ENCODE measurements at places on chromosomes 3 and 15. TPM values are rescaled to one million over a fixed set of nuclear protein-coding genes. Genes with fewer than 3 reads are reported as not detected.

DNA sequence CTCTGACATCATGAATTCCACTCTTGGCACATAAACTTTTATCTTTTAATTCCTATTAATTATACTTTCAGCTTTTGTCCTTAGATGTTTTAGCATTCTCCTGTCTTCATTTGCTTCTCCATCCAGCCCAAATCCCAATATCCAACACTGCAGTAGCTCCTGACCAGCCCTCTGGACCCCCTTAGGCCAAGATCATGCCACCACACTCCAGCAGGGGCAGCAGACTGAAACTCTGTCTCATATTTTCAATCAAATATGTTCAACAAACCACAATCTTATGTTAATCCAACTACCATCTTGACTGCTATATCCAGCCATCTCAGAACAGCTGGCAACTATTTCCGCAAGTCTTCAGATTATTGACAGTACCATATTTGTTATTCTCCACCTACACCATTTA is 315.8 kb upstream of the ROBO2 start:
- H3K27me3 ChIP-seq: no peaks in the 10 kb centered on the region
- no peak overlapping the region for H3K27ac ChIP-seq
- no peaks in the 10 kb centered on the region for H3K4me1 ChIP-seq
- no peaks in the 10 kb centered on the region for H3K36me3 ChIP-seq
- no peak for DNase-seq
- H3K4me3 ChIP-seq: no peak overlapping the region

The FSIP1 gene
- total RNA-seq: 0.37 TPM

The AGTR1 gene
- not detected for total RNA-seq

The FEZF2 gene
- total RNA-seq: not detected

GRCh38 chr15:70257573-70258248 is 160.0 kb upstream of the TLE3 start:
- no peaks in the 10 kb centered on the region for H3K36me3 ChIP-seq
- H3K27me3 ChIP-seq: peaks cover 37% of the 10 kb centered on the region
- H3K4me1 ChIP-seq: peaks cover 48% of the 10 kb centered on the region
- DNase-seq: no peak
- no peak overlapping the region for H3K4me3 ChIP-seq
- H3K27ac ChIP-seq: no peak overlapping the region

- H3K27ac ChIP-seq: no peak overlapping the region
- no peaks in the 10 kb centered on the region for H3K36me3 ChIP-seq
- H3K27me3 ChIP-seq: no peaks in the 10 kb centered on the region
- no peak for DNase-seq
These were observed 624.6 kb downstream of the ZPLD1 start for GRCh38 chr3:103059432-103059831.

- H3K4me3 ChIP-seq: no peak overlapping the region
- peaks cover 43% of the 10 kb centered on the region for H3K36me3 ChIP-seq
- no peak for DNase-seq
These were observed 16.7 kb downstream of the WDR48 start for GRCh38 chr3:39068556-39068955.

- peaks cover 21% of the 10 kb centered on the region for H3K4me1 ChIP-seq
- H3K27ac ChIP-seq: no peak overlapping the region
- no peak for DNase-seq
- peaks cover 3% of the 10 kb centered on the region for H3K36me3 ChIP-seq
- no peaks in the 10 kb centered on the region for H3K27me3 ChIP-seq
These were observed 400.8 kb upstream of the SUCLG2 start for GRCh38 chr3:68055215-68055614.

GRCh38 chr3:113252553-113252952 is 41.2 kb downstream of the BOC start:
- no peaks in the 10 kb centered on the region for H3K36me3 ChIP-seq
- no peaks in the 10 kb centered on the region for H3K4me1 ChIP-seq
- no peak overlapping the region for H3K4me3 ChIP-seq
- no peak for DNase-seq
- H3K27ac ChIP-seq: no peak overlapping the region

The TMC3 gene
- not detected for total RNA-seq

The RETNLB gene
- not detected for total RNA-seq

- H3K4me3 ChIP-seq: peak overlapping the region; percentile 72
- H3K27ac ChIP-seq: peak overlapping the region; percentile 83
- DNase-seq: peak; percentile 72
- H3K27me3 ChIP-seq: no peaks in the 10 kb centered on the region
These were observed 9.3 kb downstream of the ARPP19 start for GRCh38 chr15:52559575-52559974.

DNA sequence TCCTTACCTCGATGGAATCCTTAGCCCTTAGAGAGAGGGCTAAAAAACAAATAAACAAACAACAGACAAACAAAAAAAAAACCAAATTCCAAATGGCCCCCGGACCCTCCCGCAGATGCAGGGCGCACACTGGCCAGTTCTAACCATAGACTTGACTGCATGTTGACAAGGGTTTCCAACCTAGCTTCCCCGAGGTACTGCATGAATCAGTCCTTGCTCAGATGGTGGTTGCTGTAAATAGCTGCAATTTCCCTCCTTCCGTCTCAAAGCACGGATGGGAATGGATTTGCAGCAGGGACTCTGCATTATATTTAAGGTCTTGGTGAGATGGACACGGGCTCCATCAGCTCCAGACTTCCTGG is 162.8 kb downstream of the CD47 start:
- no peaks in the 10 kb centered on the region for H3K36me3 ChIP-seq
- H3K27me3 ChIP-seq: peaks cover 17% of the 10 kb centered on the region
- peaks cover 13% of the 10 kb centered on the region for H3K4me1 ChIP-seq
- peak overlapping the region; percentile 59 for H3K27ac ChIP-seq
- peak overlapping the region; percentile 87 for H3K4me3 ChIP-seq
- DNase-seq: peak; percentile 67

- H3K36me3 ChIP-seq: no peaks in the 10 kb centered on the region
- DNase-seq: no peak
- no peak overlapping the region for H3K27ac ChIP-seq
These were observed 197.6 kb upstream of the CFAP20DC start for GRCh38 chr3:59247402-59247841.

DNA sequence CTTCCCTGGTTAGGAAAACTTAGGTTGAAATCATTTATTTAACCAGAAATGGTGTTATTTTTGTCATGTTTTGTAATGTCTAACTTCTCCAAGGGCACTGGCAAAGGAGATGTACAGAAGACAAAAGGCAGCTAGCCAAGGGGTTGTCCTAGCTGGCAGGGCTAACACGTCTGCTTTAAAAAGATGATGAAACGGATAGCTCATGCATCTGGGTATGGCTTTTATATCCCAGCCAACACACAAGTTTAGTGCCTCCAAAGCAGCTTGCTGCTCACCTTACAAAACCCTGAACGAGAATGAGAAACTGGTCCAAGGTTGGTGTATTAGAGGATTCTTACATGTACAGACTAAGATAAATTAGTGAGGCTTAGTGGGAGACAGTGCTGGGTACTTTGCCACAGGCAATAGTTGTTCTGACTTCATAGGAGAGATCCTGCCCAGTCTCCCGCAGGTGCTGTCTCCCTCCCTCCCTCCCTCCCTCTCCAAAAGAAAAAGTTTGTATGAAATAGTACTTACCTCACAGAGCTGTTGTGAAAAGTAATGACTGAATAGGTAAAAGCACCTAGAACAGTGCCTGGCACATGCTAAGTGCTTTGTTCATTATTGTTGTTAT is 47.8 kb downstream of the KCNMB2 start:
- H3K27me3 ChIP-seq: no peaks in the 10 kb centered on the region
- H3K36me3 ChIP-seq: no peaks in the 10 kb centered on the region
- H3K27ac ChIP-seq: no peak overlapping the region
- no peaks in the 10 kb centered on the region for H3K4me1 ChIP-seq
- no peak overlapping the region for H3K4me3 ChIP-seq
- no peak for DNase-seq

The TGFBR2 gene
- 47.6 TPM for total RNA-seq

- no peaks in the 10 kb centered on the region for H3K36me3 ChIP-seq
- H3K4me1 ChIP-seq: peaks cover 14% of the 10 kb centered on the region
- no peak overlapping the region for H3K4me3 ChIP-seq
- peaks cover 22% of the 10 kb centered on the region for H3K27me3 ChIP-seq
These were observed 75.5 kb downstream of the PEX5L start for GRCh38 chr3:179961071-179961702.

- no peak overlapping the region for H3K27ac ChIP-seq
- H3K4me1 ChIP-seq: no peaks in the 10 kb centered on the region
- peaks cover 8% of the 10 kb centered on the region for H3K27me3 ChIP-seq
- H3K36me3 ChIP-seq: no peaks in the 10 kb centered on the region
- no peak for DNase-seq
These were observed 182.4 kb upstream of the ATP10A start for GRCh38 chr15:26045516-26045915.

The PPP1R14D gene
- not detected for total RNA-seq

The RBPMS2 gene
- not detected for total RNA-seq

DNA sequence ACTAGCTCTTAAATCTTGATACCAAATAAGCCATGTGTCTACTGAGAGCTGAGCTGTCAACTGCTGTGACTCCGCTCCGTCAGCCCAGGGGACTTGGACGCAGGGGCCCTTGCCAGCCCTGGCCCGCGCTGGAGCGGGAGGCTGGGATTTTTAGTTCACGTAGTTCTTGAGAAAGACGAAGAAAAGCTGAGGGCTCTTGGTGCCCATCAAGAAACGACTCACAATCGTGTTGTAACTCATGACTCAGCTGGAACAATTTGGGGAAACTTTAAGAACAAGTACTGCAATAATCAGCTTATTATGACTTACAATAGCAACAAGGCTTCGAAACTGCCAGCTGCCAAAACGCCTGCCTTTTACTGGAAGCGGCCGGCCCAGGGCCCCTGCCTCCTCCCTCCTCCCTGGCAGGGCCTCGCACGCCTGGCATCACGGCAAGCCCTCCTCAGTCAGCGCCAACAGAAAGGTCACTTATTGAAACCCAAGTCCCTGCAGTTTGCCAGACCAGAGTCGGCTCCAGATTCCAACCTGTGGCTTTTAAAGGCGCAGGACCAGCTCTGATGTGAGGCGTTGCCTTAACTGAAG is 60.3 kb downstream of the RGMA start:
- peak overlapping the region; percentile 29 for H3K27ac ChIP-seq
- peaks cover 33% of the 10 kb centered on the region for H3K4me1 ChIP-seq
- DNase-seq: no peak
- no peaks in the 10 kb centered on the region for H3K27me3 ChIP-seq
- peaks cover 39% of the 10 kb centered on the region for H3K36me3 ChIP-seq

- peaks cover 68% of the 10 kb centered on the region for H3K27me3 ChIP-seq
- peak; percentile 75 for DNase-seq
- H3K36me3 ChIP-seq: no peaks in the 10 kb centered on the region
- peak within 1 kb of the TSS; percentile 55 for H3K27ac ChIP-seq
- peaks cover 13% of the 10 kb centered on the region for H3K4me1 ChIP-seq
These were observed at the start of gene PLOD2 for GRCh38 chr3:146160964-146161662. Gene PLOD2 (minus strand): TSS chr3:146161184. CDS start chr3:146160989, 195 bp downstream.

The ADAMTS7 gene
- 1.3 TPM for total RNA-seq

The SYNPR gene
- not detected for total RNA-seq

- no peak overlapping the region for H3K4me3 ChIP-seq
- DNase-seq: no peak
- H3K36me3 ChIP-seq: no peaks in the 10 kb centered on the region
- no peaks in the 10 kb centered on the region for H3K4me1 ChIP-seq
These were observed 42.9 kb downstream of the HAPLN3 start for GRCh38 chr15:88852476-88852875.

DNA sequence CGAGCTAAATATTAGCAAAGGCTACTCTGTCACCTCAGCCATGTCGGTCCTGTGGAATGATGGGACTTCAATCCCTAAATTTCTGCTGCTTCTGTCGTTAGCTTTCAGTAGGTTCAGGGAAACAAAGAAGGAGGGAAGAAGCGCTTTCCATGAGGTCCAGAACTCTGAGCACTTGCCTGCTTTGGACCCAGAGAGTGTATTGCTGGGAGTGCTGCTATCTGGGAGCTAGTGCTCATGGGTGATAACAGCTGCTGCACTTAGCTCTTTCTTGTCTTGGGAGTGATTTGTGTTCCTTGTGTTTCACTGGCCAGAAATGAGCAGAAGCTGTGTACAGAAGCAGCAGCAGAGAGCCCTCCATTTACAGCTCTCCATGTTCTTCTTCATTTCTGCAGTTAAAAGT is 369.8 kb downstream of the DIPK2A start:
- no peaks in the 10 kb centered on the region for H3K36me3 ChIP-seq
- DNase-seq: no peak
- H3K4me3 ChIP-seq: no peak overlapping the region
- H3K4me1 ChIP-seq: no peaks in the 10 kb centered on the region
- no peaks in the 10 kb centered on the region for H3K27me3 ChIP-seq

DNA sequence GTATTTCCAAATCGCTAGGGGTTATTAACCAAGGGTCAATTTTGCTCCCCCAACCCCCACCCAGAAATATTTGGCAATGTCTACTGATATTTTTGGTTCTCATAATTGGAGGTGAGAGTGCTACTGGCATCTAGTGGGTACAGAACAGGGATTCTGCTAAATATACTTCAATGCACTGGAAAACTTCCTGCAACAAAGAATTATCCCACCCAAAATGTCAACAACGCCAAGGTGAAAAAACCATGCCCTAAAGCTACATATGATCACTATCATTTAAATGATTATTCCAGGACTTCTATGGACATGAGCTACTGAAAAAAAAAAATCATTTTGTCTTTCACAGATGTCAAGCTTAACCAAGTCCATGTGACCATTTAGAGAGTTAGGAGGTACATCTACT is 867.9 kb downstream of the FHIT start:
- H3K4me1 ChIP-seq: no peaks in the 10 kb centered on the region
- H3K27ac ChIP-seq: no peak overlapping the region
- no peak overlapping the region for H3K4me3 ChIP-seq
- H3K36me3 ChIP-seq: no peaks in the 10 kb centered on the region
- no peaks in the 10 kb centered on the region for H3K27me3 ChIP-seq
- DNase-seq: no peak

- no peaks in the 10 kb centered on the region for H3K4me1 ChIP-seq
- no peaks in the 10 kb centered on the region for H3K36me3 ChIP-seq
- no peaks in the 10 kb centered on the region for H3K27me3 ChIP-seq
- H3K27ac ChIP-seq: no peak overlapping the region
- DNase-seq: no peak
These were observed 74.9 kb upstream of the NDN start for GRCh38 chr15:23762026-23762425.

DNA sequence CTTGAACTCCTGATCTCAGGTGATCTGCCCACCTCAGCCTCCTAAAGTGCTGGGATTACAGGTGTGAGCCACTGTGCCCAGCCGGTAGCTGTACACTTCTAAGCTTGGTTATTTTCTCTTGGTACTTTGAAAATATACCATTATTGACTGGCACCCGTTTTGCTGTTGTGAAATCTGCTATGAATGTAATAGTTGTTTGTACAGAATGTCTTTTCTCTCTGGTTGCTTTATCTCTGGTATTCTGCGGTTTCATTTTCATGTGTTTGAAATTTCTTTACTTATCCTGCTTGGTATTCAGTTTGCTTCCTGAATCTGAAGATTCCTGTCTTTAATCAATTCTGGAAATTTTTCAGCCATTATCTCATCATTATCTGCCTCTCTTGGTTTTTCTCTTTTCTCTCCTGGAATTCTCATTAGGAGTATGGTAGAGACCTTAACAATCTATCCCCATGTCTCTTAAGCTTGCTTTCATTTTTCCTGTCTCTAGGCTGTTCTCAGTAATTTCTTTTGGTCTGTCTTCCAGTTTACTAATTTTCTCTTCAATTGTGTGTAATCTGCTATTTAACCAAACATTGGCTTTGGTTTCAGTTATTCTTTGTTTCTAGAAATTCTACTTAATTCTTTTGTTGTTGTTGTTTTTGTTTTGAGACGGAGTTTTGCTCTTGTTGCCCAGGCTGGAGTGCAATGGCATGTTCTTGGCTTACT is 2.8 kb upstream of the PAK2 start:
- H3K27ac ChIP-seq: peak overlapping the region; percentile 6
- no peaks in the 10 kb centered on the region for H3K27me3 ChIP-seq
- H3K4me3 ChIP-seq: no peak overlapping the region
- DNase-seq: peak; percentile 45

The PRR20G gene
- total RNA-seq: not detected
